Kidney glomerular epithelial cell (primary cell): ENCODE measurements at places on chromosomes 6 and 20.
A peak's percentile ranks its signal among the peaks of the same experiment; 100 is the strongest.

DNA sequence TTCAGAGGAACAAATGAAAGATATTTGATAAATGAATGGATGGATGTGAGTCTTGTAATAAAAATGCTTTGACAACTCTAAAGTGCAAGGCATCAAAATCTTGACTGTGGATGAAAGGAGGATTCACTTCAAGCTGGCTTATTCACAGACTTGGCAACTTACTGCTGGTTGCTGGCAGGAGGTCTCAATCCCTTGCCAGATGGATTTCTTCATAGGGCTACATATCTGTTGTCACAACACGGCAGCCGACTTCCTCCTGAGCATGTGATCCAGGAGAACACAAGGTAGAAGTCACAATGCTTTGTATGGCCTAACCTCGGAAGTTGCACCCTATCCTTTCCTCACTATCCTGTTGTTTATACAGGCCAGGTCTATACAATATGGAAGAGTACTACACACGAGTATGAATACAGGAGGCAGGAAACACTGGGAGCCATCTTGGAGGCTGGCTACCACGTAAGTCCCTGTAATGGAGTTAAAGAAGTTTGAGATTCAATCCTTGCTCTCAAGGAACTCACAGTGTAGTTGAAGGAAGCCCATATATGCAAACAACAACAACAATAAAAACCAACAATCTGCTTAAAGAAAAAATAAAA, 97.9 kb downstream of the ID4 start:
- no peak for DNase-seq

DNA sequence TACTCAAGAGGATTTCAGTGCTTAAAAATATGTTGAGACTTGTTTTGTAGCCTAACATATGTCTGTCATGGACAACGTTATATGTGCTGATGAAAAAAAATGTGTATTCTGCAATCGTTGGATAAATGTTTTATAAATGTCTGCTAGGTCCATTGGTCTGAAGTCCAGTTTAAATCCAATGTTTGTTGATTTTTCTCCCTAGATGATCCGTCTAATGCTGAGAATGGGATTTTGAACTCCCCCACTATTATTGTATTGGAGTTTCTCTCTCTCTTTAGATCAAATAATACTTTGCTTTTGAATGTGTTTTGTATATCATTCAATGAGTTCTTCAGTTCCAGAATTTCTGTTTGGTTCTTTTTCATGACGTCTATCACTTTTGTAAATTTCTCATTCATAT, 44.9 kb downstream of the CYB5R4 start:
- DNase-seq, result no peak

GRCh38 chr20:33482581-33482980, 7.3 kb upstream of the CBFA2T2 start:
- DNase-seq, result no peak

GRCh38 chr6:166563200-166563599, 23.3 kb downstream of the RAMACL start:
- no peak for DNase-seq

- peak; percentile 89 for DNase-seq
Measured at GRCh38 chr6:136772685-136773472, 19.4 kb downstream of the MAP3K5 start.

DNA sequence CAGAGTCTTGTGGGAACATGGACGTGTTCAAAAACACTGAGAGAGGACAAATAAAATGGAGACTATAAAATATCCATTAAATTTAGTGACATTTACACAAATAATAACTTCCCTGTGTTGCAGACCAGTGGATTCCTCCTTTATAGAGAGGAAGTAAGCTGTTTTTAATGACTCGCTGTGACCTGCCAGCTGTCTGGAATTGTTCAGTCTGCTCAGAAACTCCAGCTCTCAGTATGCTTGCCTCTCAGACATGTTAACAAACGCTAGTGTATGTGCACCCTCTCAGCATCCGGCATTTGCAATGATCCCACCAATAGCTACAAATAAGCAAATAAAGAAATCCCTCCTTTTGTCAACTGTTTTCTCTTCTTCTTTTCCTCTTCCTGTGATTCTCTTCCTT, 158.0 kb upstream of the TCF21 start:
- DNase-seq, result no peak

GRCh38 chr6:117265410-117266256, at the start of gene VGLL2:
VGLL2 (plus strand) TSS chr6:117265558; CDS start chr6:117265764, 206 bp downstream.
- DNase-seq, result peak; percentile 4

- DNase-seq, result peak; percentile 91
Measured at GRCh38 chr6:1701668-1702353, 92.1 kb downstream of the FOXC1 start.

DNA sequence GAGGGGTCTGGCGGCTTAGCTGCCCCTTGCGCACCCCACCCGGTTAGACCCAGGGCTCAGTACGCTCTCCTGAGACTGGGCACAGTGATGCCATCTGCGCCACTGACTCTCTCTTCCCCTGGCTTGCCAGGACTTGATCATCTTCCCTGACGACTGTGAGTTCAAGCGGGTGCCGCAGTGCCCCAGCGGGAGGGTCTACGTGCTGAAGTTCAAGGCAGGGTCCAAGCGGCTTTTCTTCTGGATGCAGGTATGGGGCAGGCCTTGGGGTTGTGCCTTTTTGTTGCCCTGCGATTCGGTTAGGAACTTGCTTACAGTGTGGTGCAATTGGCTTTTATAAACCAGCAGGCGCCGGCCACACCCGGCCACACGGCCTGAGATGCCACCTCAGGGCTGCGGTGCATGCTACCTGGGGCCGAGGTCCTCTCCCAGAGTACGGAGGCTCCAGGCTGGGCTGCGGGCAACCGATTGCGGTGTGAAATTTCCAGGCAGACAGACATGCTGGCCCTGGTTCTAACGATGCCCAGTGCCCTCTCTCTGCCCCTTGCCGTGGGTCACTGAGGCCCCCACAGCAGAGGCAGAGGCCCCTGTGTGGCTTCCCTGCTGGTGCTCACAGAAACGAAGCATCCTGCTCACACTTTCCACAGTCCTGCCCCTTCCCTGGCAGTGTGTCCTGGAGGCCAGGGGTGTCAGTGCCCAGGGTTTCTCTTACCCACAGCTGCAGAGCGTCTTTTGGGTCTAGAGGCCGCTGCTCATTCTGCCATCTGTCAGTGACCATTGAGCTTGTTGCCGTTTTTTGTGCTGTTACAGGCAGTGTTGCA, 1.7 kb downstream of the ADRM1 start:
- DNase-seq, result no peak

DNA sequence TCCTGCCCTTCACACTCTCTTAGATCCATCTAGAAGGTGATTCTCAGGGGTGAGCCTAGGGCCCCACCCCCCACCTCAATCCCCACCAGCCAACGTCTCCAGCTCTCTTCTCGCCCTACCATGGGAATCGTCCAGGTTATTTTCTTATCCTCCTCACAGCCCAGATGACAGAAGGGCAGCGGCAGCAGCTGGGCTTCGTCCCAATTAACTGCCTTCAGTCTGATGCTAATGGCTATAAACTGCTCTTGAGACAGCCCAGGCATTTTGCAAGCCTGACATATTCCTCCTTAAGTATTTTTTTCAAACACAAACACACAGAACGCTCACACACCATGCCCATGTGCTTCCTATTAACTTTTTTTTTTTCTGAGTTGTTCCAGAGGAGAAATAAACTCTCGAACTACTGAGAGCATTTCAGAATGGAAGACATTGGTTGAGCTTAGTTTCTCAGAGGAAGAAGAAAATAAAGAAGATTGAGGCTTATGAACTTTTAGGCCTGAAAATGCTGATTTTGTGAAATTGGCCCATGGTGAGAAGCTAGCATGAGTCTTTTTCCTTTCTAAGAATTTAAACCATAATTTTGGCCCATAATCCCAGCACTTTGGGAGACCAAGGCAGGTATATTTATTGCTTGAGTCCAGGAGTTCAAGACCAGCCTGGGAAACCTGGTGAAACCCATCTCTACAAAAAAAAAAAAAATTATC, 124.6 kb downstream of the EYA2 start:
- no peak for DNase-seq

DNA sequence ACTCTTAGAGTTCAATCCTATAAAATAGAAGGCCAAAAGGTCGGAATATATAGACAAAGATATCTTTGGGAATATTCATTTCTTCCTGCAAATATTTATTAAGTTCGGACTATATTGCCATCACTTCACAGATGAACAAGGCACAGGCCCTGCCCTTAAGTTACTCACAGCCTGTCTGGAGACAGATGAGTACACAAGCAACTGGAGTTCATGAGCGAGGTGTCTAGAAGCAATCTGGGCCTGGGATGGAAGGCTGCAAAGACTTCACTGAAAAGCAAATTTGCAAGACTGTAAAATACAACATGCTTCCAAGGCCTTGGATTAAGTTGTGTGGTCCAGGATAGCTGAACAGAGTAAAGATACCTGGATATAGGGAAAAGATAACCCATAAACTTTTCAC, 56.7 kb upstream of the CEP85L start:
- DNase-seq, result peak; percentile 31

DNA sequence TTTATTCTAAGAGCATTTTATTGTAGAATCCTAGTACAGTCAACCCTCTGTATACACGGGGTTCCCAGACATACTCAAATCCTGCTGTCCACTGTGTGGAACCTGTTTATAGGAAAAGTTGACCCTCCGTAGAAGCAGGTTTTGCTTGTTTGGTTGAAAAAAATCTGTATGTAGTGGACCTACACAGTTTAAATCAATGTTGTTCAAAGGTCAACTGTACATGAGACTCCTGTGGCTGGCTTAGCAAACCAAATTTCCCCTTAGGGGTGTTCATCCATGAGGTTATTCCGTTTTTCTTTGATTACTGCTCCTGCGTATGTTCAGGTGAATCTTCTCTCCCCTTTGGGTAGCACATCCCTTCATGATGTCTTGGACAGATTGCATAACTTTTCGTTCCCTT, 387.0 kb upstream of the ZFP64 start:
- DNase-seq, result no peak

DNA sequence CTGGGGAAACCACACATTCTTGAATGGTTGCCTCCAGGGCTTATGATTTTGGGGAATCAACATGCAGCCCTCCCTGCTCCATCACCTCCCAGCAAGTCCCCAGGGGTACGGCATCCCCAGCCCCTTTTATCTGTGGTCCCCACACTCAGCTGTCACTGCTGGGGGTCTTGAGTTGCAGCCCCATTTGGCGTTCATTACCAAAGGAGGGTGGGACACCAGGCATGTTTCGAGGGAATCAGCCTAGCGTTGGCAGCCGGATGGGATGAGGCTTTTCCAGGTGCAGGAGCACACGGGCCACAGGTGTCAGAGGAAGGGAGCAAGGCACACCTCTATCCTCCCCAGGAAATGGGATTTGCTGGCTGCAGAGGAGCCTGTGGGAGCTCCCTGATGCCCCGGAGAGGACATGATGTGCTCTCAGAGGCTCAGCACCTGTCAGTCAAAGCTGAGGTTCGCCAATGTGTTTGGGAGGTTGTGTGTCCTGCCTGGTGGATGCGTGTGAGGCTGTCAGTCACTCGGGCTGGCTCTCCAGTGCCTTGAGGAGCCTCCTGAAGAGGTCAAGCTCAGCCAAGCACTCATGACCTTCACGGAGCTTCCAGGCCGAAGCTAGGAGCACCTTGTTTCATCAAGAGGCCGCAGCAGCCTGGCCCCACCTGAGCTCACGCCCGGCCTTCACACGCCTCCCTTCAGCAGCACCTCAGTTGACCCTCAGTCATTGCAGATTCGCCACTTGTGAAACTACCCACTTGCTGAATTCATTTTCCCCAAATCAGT, 95.0 kb downstream of the ERMARD start:
- DNase-seq, result no peak

DNA sequence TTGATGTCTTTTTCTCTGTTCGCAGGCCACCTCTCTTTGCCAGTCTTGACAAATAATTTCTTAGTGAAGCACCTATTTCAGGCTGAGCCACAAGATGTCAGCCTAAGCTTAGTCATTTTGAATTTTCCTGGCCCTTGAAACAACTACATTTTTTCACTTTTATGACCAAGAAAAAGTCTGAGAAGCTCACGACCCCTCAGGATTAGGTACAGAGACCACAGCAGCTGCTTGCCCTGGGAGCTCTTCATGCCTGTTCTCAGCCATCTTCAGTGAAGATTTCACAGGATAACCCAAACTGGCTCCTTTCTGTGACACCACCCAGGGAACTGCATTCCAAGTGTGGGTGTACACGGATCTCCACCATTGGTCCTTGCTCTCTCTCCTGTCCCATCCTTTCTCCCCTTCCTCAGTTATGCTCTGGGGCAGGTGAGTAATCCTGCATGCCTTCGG, 38.4 kb upstream of the SPTLC3 start:
- peak; percentile 35 for DNase-seq

- no peak for DNase-seq
Measured at GRCh38 chr6:144351379-144352127, 66.4 kb downstream of the UTRN start.

- DNase-seq, result no peak
Measured at GRCh38 chr6:81985191-81985590, 232.7 kb upstream of the TENT5A start.

GRCh38 chr6:74603322-74604076, 602.4 kb downstream of the COL12A1 start:
- DNase-seq, result no peak

DNA sequence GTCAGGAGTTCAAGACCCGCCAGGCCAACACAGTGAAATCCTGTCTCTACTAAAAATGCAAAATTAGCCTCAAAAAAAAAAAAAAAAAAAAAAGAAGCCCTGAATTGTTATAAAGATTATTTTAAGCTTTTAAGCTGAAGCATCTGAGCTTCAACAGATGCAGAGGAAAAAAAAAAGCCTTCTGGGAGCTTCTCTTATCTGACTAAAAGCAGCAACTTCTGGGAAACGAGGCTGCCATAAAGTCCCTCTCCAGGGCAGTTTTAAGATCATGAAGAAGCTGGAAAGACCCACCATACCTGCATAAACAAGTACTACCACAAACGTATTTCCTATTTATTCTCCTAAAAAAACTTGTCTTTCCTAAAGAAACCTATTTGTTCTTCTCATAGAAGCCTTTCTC, 3.6 kb downstream of the SERINC3 start:
- no peak for DNase-seq

DNA sequence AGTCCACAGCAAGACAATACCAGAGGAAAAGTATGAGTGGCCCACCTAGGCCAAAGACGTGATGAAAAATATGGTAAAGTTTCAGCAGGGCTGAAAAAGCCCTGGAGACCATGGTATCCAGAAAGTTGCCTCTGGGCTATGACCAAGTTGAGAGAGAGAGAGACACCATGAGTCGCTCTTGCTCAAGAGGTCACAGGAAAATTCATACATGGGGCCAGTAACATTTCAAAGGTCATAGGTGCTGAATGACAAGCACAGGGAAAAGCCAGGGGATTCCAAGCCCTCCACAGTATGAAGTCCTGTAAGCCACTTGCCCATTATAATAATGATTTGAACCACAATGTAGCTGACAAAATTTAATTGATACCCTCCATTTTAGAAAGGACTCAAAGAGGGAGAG, 657.7 kb upstream of the CITED2 start:
- no peak for DNase-seq
